ENCODE measurements at places on chromosomes 2 and 18.
A peak's percentile ranks its signal among the peaks of the same experiment; 100 is the strongest.

GRCh38 chr2:218839430-218839829 lies 7.8 kb upstream of the PRKAG3 start:
- no peak for DNase-seq

GRCh38 chr2:85034158-85034557 lies 63.2 kb downstream of the KCMF1 start:
- DNase-seq: no peak

- DNase-seq: no peak
Observed at GRCh38 chr18:58426611-58427010, 202.3 kb downstream of the ALPK2 start.

DNA sequence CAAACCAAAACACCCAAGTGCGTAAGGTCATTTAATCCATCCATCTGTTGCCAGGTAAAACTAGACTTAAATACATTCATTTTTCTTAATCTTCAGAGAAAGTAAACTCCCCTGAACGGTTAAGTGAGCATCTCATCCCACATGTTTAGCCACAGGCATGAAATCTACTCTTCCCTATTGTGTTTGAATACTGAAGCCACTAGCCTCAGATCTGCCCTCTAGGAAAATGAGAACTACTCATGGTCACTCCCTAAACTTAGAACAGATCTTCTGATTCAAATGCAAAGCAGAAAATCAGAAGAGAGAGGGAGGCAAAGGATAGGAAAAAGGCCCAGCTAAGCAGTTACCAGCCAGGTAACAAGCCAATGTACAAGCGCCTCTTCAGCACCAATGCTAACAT lies 7.1 kb downstream of the TMEM247 start:
- DNase-seq: no peak

GRCh38 chr2:72130659-72131360 lies 16.9 kb downstream of the CYP26B1 start:
- no peak for DNase-seq

GRCh38 chr2:150267651-150268415 lies 219.6 kb downstream of the RND3 start:
- no peak for DNase-seq

GRCh38 chr2:23268467-23269263 lies 116.3 kb upstream of the KLHL29 start:
- DNase-seq: no peak

GRCh38 chr2:88563129-88563528 lies 64.1 kb downstream of the EIF2AK3 start:
- no peak for DNase-seq

GRCh38 chr2:237662671-237663093 lies 35.3 kb downstream of the LRRFIP1 start:
- DNase-seq: peak; percentile 9

- DNase-seq: no peak
Observed at GRCh38 chr2:96188821-96189526, 19.7 kb downstream of the STARD7 start.

GRCh38 chr2:176692533-176692932 lies 423.3 kb downstream of the MTX2 start:
- no peak for DNase-seq

DNA sequence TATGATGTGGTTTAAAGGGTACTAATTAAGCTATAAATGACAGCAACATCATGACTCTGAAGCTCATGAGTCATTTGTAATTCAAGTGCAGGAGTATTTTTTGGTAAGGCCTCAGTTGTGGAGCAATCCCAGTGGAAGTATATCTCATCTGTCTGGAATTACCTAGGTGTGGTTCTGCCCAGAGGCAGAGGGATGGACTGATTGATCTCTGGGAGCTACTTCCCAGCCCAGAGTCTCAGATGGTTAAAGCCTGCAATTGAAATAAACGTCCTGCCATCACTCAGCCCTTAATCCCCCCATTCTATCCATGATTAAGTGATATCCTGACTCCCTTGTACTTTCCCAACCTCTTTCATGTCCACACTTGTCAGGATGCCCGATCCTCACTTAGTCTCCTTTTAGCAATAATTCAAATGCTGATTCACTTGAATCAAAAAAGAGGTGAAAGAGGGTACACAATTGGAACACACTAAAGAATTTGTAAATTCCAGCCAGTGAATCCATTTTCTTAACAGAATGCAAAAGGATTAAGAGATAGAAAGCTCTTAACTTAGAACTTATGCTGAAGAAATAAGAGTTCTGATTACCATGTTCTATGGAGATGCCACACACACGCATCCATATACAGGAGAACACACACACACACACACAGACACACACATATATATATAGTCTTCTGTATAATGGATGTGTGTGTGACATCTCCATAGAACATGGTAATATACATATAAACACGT lies 664.4 kb downstream of the NYAP2 start:
- DNase-seq: no peak

GRCh38 chr2:99467390-99467789 lies 22.4 kb downstream of the REV1 start:
- no peak for DNase-seq

DNA sequence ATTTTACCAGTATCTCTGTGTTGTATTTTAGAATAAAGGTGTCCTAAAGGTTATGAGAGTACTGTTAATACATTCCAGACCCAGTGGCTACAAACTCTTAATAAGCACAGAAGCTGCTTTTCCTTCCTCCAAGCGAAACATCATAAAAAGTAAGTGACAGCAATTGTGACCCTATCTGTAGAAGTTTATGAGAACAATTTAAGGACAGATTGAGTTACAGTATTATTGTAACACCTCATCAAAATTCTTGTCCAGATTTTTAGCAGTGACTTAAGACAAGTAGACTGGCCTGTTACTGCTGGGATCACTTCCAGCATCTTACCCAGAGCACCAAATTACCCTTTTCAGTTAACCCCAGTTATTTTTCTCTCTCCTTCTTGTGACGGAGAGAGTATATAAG lies 154.6 kb downstream of the ERBB4 start:
- no peak for DNase-seq

DNA sequence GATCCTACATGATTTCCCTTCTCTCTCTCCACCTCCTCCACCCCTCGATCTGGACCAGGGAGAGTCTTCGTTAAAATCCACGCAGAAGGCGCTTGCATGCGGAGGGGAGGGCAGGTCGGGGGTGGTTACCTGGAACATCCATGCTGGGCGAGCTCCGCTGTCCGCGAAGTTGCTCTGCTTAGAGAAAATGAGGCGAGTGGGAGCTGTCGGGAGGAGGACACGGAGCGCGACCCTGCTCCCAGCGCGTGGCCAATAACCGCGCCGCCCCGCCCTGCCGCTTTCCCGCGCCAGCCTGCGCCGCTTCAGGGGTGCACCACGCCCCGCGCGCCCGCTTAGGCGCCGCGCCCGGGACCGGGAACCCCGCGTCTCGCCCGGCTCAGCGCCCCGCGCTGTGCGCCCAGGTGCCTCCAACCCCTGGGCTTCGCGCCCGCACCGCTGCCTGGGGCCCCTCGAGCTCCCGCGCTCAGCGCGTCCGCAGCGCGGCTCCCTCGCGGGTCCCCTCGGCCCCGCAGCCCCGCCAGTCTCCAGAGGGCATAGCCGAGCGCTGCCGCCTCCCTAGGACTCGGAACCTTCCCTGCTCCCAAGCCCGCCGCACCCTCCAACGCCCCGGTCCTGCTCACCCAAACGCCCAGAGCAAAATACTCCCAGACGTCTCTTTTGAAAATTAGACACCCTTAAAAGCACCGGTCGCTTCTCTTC lies 636 bp downstream of the CBLN2 start:
- DNase-seq: no peak

- no peak for DNase-seq
Observed at GRCh38 chr2:97695744-97696143, 17.6 kb upstream of the ZAP70 start.

DNA sequence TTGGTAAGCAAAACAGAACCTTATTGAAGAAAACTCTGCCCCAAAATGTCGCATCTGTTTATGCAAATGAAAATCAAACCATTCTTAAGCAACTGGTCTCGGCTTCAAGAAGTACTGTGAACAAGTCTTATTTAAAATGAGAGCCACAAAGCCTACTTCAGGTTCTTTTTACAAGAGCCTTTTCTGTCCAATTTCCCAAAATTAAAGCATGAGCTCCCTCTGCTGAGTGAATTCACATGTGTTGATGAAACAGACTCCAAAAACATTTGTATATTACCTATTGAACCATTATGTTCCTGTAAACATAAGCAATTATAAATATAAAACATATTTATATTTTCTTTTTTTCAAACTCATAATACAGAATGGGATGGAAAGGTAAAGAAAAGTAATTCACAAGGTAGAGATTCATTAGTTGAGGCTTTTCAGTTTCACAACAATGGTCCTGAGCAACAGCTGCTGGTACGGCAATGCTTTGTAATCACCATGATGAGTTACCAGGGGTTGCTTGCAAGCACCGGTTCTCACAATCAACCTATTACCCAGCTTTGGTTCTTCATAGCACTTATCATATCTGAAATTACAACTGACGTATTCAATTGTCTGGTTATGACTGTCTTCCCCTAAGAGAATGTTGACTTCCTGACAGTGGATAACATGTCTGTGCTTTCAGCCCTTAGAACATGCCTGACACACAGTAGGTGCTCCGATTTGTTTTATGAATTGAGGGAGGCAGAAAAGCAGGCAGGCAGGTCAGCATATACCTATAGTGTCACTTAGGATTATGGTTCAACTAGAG lies 108.4 kb upstream of the BZW1 start:
- no peak for DNase-seq

- no peak for DNase-seq
Observed at GRCh38 chr2:129233166-129233565, 746.3 kb upstream of the RAB6C start.

GRCh38 chr2:16625759-16626158 lies 39.9 kb downstream of the CYRIA start:
- no peak for DNase-seq

DNA sequence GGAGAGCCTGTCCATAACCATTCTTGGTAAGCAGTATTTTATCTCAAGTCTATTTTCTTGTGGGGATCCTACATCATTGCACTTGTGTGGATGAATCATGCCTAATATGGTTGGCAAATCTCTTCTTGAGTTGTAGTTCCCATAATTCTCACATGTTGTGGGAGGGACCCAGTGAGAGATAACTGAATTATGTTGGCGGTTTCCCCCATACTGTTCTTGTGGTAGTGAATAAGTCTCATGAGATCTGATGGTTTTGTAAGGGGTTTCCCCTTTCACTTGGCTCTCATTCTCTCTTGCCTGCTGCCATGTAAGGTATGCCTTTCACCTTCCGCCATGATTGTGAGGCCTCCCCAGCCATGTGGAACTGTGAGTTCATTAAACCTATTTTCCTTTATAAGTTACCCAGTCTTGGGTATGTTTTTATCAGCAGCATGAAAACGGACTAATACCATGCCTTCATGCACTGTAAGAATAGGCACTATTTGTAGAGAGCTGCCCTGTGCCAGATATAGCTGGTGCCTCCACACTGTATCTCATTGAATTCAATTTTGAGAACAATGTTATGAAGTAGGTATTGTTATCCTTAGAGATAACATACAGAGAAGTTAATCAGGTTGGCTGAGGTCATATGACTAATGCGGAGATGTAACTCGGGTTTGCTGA lies 148.3 kb downstream of the PLCL1 start:
- DNase-seq: no peak

DNA sequence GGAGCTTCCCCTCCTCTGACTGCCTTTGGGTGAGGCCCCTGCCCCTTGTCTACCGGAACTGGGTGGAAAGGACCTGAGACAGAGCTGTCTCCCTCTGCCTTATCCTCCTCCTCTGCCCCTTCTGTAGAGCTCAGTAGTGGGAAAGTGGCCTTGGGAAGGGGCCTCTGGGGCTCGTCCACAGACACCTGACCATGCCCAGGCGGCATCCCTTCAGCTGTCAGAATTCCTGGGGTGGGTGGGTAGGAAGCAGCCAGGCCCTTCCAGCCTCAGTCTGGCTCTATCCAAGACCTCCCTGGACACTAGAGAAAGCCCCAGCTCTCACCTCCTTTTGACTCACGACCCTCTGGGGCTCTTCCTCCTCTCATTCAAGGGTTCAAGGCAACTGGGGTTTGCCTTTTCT lies 35.6 kb downstream of the B3GNT2 start:
- no peak for DNase-seq

- DNase-seq: no peak
Observed at GRCh38 chr2:179332903-179333302, 68.3 kb upstream of the SESTD1 start.

DNA sequence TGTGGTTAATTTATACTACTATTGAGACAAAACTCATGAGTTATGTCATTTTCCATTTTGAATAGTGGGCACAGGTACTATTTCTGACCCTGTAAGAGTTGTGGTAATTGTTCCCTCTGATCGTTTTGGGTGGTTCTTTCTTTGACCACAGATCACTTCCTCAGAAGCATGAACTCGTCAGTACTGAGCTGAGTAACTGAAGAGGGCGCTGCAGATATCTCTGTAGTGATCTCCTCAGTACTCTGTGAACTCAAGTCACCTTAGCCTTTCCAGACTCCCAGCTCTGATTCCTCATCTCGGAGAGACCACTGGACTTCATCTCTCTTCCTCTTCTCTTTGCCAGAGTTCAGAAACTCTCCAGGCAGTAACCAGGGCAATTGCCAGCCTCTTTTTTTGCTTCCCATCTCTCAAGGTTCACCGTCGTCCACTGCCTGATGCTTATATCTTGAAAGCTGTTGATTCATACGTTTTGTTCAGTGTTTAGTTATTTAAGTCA lies 9.4 kb upstream of the IL1RL1 start:
- DNase-seq: peak; percentile 58

- no peak for DNase-seq
Observed at GRCh38 chr18:44731530-44732237, 51.0 kb downstream of the SETBP1 start.
